ENCODE measurements at places on chromosomes 4 and X.

DNA sequence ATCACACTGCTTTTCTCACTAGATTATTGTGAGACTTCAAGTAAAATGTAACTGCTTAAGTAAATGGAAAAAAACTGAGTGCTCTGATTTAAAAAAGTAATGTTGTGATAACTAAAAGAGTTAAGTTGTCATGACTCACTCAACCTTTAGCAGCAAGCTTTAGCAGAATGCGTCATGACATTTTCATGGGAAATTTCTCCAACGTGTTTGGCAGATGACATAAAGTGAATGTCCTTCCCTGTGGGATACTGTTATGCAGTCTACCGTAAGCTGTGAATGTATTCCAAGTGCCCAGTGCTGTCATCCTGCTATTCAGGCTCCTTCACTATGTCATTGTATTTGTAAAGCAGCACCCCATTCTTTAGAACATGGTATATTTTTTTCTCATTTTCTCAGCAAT, 136.2 kb downstream of the CPXCR1 start:
- DNase-seq: no peak

GRCh38 chr4:168618577-168619265, 121.9 kb downstream of the PALLD start:
- DNase-seq: no peak

- no peak for DNase-seq
These were observed 376 bp upstream of the C4orf36 start for GRCh38 chr4:86892636-86892960.

DNA sequence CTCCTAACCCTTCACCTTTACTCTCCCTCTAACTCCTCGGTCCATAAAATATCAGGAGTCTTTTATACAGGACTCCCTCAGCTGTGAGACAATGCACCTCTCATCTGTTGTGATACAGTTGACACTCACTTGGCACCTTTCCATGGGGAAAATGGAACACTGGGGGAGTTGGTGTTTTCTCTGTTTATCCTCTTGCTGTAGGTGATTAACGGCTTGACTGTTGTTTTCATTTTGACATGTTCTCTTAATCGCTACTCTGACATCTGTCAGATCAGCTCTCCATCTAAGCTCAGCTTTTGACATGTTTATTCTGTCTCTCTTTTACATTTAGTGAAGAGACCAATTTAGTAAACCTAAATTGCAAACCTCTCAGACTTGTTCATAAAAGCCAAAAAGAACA, 604.8 kb downstream of the TRAM1L1 start:
- DNase-seq: no peak

GRCh38 chrX:109797311-109797975, 64.4 kb upstream of the ACSL4 start:
- no peak for DNase-seq

DNA sequence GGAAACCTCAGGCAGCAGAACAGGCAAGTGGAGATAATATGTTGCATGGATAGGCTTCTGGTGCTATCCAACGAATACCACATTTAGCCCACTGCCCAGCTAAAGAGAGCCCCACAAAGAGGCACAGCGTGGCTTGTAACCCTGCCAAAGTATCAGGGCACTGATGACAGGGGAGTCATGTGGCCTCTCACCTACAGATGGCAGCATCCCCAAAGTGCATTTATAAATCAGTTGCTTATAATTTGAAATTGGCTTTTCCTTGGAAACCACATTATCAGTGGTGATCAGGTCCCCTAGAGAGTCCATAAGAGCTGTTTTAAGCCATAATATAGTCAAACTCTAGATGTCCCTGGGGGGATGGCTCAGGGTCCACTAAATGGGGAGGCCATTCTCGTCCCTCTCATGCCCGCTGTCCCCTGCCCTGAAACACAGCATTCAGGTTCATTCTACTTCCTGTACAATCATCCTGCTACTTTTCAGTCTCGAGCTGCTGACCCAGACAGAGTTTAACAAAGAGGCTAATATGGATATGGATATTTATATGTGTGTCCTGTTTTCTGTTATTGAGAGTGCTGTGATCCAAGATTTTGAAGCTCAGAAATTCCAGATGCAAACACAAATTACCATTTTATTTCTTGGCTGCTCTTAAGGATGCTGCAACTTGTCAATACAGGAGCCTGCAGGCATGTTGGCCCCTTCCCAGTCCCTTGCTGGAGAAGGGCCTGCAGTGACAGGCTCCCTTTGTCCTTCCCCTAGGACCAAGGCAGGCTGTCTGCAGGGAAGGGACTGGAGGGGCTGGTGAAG, 28.5 kb downstream of the SRPX start:
- no peak for DNase-seq

- DNase-seq: no peak
These were observed 5.7 kb downstream of the ACOT9 start for GRCh38 chrX:23737413-23737812.

DNA sequence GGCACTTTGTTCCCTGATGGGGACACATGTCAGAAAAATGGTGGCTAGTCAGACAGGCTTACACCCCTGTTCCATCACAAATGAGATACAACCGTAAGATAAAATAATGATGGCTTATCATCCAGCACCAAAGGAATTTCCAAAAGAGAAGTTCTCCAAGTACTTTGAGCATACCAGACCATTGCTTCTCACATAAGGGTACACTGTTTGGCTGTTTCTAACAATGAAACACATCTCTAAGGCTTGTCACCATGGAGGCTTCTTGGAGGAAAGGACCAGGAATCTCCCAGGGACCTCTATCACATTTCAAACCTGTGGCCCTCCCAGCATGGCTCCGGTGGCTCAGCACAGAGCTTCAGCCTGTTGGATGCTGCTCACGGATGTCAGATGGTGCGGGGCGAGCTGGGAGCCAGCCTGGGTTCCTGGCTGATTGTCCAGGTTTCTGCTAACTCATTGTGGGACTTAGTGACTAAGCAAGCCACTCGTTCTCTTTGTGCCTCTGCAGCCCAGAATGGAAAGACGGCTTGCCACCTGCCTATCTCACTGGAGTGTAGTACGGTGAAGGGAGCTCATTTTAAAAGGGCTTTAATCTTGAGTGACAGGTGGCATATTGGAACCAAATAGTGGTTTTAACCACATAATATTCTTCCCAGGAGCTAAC, 54.5 kb downstream of the FHDC1 start:
- DNase-seq: no peak

GRCh38 chr4:185339941-185340340, 55.8 kb downstream of the LRP2BP start:
- DNase-seq: no peak

- no peak for DNase-seq
These were observed 645.8 kb upstream of the ATOH1 start for GRCh38 chr4:93182722-93183121.

- DNase-seq: no peak
These were observed 108.3 kb upstream of the KLHL4 start for GRCh38 chrX:87409113-87409841.

DNA sequence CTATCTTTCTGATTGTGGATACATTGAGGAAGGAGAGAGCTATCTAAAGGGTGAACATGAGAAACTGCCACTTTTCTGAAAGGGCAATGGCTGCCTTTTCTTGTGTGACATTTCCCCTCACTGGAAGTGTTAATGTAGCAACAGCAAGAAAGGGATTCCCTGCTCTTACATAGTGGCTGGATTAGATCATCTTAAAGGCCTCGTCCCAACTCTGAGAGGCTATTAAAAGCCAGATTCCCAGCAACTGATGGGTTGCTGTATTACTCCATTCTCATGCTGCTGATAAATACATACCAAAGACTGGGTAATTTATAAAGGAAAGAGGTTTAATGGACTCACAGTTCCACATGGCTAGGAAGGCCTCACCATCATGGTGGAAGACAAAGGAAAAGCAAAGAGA, 33.7 kb upstream of the ADH7 start:
- DNase-seq: no peak

DNA sequence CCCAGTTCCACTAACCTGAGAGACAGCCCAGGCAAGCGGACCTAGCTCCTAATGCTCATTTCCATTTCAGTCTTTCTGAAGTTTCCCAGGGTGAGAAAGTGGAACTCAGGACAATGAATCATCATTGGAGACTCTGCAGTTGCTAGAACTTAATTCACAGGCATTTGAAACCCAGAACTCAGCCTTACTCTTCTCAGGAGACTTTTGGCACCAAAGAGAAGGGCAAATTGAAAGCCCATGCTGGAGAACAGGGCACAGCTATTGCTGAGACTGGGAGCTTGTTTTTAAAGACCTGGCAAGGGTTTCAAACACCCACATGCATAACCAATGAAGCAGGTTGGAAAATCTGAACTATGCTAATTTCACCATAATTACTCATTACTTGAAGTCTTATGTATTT, 36.0 kb downstream of the BST1 start:
- DNase-seq: no peak

DNA sequence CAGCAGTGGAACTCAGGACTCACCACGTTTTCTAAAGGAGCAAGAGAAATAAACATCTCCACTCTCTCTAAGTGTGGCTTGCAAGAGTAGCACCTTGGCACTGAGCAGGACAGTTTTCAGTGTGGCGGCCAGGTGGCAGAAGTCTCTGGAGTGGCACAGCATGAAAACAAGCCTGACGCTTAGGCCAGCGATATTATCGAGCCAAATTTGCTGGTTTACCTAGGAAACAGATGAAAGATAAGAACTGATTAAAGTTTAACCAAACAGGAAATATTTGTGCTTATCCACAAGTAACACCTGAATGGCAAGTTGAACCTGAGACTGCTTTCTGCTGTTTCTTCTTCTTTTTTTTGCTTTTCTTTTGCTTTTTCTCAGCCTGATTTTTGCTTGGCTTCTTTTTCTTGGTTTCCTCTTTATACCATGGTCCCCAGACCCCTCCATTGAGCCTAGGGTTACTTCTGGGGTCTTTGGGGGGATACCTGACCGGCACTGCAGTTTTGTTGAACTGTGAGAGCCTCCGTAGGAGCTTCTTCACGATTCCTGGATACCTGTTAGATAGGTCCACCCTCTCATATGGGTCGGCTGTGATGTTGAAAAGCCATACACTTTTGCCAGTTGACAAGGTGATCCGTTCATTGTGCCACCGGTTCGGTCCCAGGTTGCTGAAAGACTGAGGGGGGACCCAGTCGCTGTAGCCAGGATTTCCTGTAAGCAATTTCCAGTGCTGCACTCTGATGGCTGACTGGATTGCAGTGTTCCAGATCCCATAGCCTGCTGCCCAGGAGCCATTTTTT, 77.3 kb downstream of the ARSJ start:
- DNase-seq: peak; percentile 4

GRCh38 chrX:112705726-112706125, 26.0 kb upstream of the LHFPL1 start:
- DNase-seq: no peak

DNA sequence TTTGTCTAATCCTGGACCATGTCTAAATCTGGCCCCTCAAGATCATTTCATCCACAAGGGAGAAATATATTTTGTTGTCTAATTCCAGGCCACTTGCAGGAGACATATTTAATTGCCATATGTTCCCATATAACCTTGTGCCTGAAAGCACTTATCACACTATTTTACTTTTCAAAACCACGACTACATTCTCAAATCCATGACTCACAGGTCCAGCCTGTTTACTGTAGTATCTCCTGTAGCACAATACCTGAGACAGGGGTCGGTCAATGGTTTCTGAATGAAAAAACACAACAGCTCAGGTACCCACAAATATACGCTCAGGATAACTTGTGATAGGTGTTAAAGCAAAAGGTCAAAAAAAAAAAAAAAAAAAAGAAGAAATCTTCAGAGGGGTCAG, 60.9 kb downstream of the SEC24D start:
- DNase-seq: no peak

- no peak for DNase-seq
These were observed 5.8 kb downstream of the HMGB2 start for GRCh38 chr4:173328236-173328901.

DNA sequence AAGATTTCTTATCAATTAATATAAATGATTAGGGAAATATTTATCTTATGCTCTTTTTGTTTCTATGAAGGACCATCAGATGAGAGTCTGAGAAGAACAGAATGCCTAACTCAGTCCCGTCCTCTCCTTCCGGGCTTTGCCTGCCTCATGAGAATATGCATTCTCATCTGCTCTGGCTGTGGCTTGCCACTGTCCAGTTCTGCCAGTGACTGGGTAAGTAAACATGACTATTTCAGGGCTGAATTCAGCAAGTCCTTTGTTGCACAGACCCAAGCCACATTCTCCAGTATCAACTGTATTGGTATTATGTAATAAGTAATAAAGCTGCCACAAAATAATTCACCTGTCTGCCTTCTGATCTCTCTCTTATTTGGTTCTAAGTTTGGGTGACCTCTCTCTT, 110.7 kb downstream of the WDFY3 start:
- no peak for DNase-seq

DNA sequence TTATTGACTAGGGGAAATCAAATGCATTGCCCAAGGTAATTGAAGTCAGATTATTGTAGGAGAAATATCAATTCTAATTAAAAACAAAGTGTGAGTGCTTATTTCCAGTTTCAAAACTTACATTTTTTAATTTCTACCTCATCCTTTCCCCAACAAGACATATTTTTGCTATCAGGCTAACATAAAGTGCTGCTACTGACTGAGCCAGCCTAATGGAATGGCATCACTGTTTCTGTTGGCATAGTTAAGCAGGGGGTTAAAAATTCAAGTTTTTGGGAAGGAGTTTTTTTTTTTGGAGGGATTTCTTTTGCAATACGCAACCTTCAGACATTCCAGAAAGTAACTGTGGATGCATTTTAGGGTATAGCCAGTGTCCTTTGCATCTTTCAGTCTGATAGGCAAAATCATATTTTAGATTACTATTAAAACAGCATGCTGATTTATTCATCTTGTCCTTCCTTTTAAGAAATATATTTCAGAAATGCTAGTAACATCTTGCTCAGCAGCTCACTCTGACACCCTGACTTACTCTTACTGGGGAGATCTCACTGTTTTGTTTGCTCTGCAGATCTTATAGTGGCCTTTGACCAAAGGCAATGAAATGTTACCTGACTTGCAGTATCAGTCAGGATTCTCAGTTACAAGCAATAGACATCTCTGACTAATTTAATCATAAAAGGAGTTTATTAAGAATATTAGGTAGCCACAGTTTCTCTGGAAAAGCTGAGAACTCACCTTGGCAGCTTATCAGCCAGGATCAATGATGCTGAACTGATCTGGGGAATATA, 24.4 kb downstream of the GAB1 start:
- no peak for DNase-seq

- no peak for DNase-seq
These were observed 34.4 kb upstream of the SLC34A2 start for GRCh38 chr4:25621027-25621930.

DNA sequence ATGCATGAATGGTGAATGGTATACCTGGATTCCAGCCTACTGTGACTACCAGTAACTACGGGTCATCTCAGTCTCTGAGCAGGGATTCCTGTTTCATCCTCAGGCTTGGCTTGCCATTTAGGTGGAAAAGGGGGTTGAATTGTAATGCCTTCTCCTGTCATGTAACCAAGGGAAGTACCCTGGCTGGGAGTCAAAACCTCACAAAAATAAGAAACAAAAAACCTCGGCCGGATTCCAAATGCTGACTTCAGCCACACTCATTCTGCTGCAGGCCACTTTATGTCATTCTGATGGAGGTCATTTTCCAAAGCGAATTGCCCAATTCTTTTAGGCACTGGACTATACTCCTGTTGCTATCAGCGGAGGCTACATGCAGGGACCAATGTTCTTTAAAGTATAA, 324.7 kb downstream of the LDB2 start:
- no peak for DNase-seq

- no peak for DNase-seq
These were observed 97.6 kb upstream of the BCOR start for GRCh38 chrX:40195368-40195767.

GRCh38 chr4:47010912-47011446, 17.6 kb upstream of the GABRA4 start:
- no peak for DNase-seq

- DNase-seq: no peak
These were observed 86.9 kb downstream of the MBNL3 start for GRCh38 chrX:132401935-132402334.
